ENCODE measurements at places on chromosomes 3 and 15.
A peak's percentile ranks its signal among the peaks of the same experiment; 100 is the strongest.

DNA sequence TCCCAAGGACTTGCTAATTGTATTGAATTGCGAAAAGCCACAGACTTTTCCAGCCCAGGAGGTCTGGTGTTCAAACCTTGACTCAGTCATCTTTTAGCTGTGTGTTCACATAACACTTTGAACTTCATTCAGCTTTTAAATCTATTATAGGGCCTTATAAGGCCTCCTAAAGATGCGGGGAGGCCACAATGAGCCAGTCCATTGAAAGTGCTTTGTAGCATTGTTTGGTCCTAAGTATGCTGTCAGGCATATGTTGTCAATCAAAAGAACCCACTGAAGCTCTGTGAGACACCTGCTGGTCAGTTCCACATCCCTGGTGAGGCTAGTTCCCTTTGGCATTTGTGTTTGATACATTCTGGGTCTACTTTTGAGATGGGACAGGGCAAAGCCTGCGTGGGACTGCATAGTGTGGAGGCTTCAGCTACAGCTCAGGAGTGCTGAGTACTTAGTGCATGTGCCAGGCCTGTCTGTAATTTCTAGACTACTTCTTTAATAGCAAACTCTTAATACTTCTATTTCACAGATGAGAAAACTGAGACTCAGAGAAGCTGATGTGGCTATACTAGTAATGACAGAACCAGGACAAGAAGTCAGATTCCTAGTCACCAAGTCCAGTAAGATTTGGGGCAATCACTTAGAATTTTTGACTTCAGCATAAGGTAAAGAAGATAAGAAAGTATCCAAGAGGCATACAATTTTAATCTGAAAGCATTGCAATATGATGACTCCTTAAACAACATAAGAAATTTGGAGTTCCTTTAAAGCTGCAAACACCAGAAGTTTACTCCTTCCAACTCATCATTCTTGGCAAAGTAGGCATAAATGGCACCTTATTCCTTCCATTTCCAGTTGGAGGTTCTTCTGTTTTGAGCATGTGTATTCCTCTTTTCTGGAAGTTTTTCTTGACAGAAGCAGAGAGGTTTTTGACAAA lies 213.0 kb downstream of the PDCD6IP start:
- no peak for DNase-seq

GRCh38 chr15:81852411-81853149 lies 193.2 kb downstream of the MEX3B start:
- no peak for DNase-seq

- DNase-seq = peak; percentile 22
Measured at GRCh38 chr3:71784914-71785531, at the start of gene PROK2. PROK2 (minus strand) TSS chr3:71785148; CDS start chr3:71785052, 96 bp downstream.

GRCh38 chr3:28901018-28901417 lies 379.9 kb upstream of the RBMS3 start:
- DNase-seq = no peak

GRCh38 chr3:13215940-13216546 lies 142.8 kb upstream of the IQSEC1 start:
- no peak for DNase-seq

DNA sequence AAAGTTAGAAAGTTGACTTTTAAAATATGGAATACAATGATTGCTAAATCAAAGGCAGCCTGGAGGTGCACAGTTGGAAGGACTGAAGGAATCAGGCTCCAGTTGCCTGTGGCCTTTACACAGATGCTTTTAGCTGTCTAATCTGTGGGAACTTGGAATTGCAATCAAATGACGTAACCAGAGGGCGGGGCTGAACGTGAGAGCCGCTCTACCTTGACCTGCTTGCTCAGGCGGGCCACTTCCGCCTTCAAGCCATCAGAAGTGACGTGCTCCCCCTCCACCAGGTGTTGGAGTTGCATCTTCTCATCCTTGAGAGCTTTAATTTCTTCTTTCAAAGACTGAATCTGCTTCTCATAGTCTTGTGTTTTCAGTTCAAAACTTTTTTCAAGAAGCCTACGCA lies 37.7 kb upstream of the GNB5 start:
- no peak for DNase-seq

GRCh38 chr3:57227930-57228751 lies 612 bp downstream of the APPL1 start:
- DNase-seq = peak; percentile 52

DNA sequence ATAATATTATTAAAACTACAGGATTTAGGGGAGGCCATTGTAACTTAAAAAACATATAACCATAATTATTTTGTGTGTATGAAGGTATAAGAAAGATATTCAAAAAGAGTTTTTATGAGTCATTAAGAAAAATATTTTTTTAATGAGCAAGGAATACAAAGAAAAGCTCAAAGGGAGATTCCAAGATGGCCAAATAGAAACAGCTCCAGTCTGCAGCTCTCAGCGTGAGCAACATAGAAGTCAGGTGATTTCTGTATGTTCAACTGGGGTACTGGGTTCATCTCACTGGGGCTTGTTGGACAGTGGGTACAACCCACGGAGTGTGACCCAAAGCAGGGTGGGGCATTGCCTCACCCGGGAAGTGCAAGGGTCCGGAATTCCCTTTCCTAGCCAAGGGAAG lies 336.1 kb downstream of the TBL1XR1 start:
- no peak for DNase-seq

- no peak for DNase-seq
Measured at GRCh38 chr15:67892559-67893377, 52.9 kb upstream of the RNU6-1 start.

GRCh38 chr3:150764566-150764965 lies 1.6 kb upstream of the SIAH2 start:
- DNase-seq = no peak

- DNase-seq = no peak
Measured at GRCh38 chr3:136075811-136076210, 110.3 kb downstream of the PPP2R3A start.

DNA sequence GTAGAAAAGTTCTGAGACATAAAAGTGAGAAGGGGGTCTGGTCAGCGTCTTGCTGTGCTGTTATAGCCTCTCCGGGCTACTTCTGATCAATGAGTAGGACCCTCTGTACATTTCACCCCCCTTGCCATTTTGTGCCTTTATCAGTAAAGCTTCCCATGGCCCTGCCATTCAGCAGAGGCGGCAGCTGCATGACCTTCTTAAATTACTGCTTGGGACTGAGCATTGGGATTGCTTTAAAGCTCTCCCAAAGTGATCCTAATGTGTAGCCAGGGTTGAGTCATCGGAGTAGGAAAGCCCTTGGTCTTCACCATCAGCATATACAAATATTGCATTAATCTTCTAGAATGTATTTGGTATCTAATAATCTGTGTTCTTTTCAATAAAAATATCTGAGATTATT lies 70.2 kb downstream of the FMN1 start:
- no peak for DNase-seq

- no peak for DNase-seq
Measured at GRCh38 chr3:149959443-149959842, 11.3 kb downstream of the PFN2 start.

GRCh38 chr15:44097552-44097951 lies 97.5 kb downstream of the FRMD5 start:
- no peak for DNase-seq

DNA sequence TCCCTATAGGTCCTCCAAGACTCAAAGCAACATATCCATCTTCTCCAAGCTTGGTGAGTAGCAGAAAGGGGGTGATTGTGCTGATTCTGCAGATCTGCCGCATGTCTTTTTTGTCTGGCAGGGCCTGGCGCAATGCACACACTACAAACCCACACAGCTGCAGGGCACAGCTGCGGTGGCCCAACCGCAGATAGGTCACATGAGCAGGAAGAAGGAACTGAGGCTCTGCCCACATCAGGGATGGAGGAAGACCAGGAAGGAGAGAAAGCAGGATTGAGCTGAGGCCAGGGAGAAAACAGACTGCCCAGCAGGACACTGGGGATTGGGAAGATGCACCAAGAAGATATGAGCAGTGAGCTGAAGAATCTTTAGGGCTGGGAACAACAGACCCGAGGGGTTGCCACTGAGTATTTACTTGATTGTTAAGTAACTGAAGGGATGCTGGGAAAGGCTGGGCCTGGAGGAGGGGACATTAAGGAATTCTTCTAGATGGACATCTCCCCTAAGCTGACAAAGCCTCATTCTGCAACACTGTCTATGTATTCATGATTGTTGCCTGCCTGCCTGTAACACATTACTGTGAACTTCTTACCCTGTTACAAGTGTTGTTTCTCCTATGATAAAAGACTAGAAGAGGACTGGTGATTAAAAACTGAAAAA lies 126.7 kb downstream of the MYLK start:
- no peak for DNase-seq

GRCh38 chr15:33458421-33458820 lies 147.7 kb downstream of the RYR3 start:
- no peak for DNase-seq

DNA sequence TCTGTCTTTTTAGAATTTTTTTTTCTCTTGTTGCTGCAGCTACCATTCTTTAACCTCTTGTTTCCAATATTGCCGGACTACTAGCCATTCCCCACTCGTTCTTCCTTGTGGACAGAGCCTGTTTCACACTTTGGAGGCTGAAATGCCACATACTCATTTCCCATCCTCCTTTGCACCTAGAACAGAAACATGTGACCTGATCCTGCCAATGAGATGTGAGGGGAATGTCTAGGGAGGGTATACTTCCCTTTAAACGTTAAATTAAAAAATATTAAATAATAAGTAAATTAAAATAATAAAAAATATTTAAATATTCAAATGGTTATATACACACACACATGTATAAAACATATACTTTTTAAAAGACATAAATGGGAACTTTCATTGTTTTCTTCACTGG lies 20.6 kb upstream of the MDFIC2 start:
- DNase-seq = no peak

DNA sequence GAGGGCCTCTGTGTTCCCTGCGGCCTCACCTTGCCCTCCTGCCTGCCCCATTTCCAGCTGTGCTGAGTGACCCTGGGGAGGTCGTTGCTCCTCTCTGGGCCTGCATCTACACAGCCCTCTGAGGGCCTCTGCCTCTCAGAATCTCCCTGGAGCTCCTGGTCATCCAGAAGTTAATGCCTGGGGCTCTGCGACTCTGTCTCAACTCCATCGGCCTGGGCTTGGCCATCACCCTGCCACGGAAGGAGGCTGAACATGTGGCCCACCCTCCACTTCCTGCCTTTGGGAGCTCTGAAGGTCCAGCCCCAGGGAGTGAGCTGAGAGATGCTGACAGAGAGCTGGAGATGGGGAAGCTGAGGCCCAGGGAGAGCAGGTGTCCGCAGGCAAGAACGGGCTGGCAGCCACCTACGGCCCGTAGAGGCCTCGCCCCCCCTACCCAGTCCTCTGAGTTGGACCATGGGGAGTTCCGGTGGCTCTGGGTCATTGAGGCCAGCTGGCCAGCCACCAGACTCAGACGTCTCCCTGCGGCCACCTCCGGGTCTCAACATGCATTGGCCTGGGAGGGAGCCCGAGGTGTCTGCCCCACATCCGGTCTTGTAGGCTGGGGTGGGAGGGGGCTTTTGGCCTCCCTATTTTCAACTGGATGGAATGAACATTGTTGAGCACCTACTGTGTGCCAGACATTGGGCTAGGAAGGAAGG lies 34.2 kb downstream of the GRIP2 start:
- no peak for DNase-seq

GRCh38 chr15:87219650-87220615 lies 1036.6 kb downstream of the NTRK3 start:
- DNase-seq = no peak

DNA sequence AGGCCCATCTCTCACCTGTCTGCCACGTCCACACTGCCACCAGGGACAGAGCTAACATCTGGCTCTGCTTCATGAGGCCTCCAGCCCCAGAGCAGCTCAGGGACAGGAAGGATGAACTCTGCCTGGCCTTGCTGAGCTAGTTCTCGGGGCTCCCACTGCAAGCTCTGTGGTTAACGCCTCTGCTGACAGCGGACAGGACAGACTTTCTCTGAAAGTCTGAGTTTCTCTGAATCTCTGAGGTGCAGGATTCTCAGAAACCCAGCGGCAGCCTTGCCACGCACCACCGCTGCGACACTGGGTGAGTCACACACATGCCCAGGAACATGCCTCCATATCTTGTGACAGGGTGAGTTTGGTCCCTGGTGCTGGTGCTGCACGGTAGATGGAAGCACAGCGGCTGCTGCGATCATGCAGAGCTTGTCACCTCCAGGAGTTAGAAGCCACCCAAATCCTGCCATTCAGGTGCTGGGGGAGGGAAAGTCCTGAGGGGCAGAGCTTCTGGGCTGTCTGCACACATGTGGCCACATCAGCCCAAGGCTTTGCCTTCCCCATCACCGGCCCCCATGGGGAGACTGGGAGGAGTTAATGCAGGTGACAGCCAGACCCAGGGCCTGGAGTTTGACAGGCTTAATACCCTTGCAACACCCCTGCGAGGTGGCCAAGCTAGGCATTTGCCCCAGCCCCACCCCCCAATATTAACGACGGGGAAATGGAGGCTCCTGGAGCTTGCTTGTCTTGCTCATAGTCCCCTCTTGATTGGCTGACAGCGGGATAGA lies 267.0 kb downstream of the PLCL2 start:
- peak; percentile 82 for DNase-seq

DNA sequence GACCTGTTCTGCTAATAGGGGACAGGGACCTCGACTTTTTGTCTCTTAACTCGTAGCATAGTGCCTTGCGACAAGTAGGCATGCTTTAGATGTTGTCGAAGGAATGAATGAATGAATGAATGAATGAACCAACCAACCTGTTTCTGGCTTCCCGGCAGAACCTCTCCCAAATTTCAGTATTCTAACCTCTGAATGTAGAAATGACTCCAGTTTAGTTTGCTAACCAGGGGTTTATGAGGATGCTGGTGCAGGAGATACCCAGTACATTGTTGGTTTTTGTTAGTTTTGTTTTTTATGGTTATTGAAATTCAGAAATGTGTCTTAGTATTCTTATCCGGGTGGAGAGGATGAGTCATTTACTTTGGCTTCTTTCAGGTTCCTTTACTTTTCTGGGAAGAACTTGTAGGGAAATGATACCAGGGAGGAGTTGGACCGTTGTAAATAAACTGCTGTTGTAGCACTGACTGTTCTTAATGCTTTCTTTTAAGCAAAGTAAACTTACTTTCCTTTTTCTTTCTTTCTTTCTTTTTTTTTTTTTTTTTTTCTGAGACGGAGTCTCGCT lies 29.6 kb upstream of the EHHADH start:
- no peak for DNase-seq

- DNase-seq = no peak
Measured at GRCh38 chr15:36898536-36899126, 201.7 kb downstream of the MEIS2 start.

- DNase-seq = peak; percentile 41
Measured at GRCh38 chr3:129605203-129605921, 1.1 kb downstream of the PLXND1 start.

DNA sequence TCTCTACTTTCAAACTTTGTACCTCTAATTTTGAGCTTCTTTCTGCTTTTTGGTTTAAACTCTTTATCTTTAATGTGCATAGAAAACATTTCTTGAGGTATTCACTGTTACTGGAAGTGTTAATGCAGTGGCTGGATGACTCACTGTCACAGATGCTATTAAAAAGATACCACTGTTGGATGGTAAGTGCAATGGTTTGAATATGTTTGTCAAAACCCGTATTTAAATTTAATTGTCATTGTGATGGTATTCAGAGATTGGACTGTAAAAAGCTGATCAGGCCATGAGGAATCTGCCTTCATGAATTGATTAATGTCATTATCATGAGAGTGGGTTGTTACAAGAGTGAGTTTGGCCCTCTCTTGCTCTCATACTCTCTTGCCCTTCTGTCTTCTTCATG lies 70.6 kb downstream of the AP4E1 start:
- DNase-seq = no peak

- DNase-seq = no peak
Measured at GRCh38 chr3:171088964-171089754, 62.6 kb upstream of the SLC2A2 start.

- DNase-seq = no peak
Measured at GRCh38 chr3:161339517-161340500, 31.5 kb downstream of the SPTSSB start.

All from CD4-positive, alpha-beta T cell treated with Interleukin-12 subunit alpha and Interleukin-12 subunit beta, for 1 hour (primary cell).